MCF 10A (cell line): ENCODE measurements at places on chromosomes 3 and 15. TPM values are rescaled to one million over a fixed set of nuclear protein-coding genes. Genes with fewer than 3 reads are reported as not detected.

GRCh38 chr15:55991802-55992768 is 1.3 kb downstream of the NEDD4 start:
- DNase-seq = no peak

DNA sequence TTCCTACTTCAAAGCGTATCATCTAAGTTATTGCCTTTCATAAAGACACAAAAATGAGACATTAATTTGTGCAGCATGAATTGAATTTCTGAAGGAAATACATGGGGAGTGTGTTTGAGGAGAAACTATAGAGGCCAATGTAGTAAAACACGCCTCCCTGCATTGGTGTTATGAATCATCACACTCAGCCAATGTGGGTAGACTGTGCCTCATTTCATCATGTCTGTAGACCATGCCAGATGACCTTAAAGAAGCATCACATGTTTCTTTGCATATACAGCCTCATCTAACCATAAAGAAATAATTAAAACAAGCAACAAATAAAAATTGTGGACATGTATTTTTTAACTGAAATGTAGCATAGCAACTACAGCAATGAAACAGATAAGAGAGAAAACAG is 486.0 kb upstream of the ADAMTS9 start:
- DNase-seq = peak; percentile 45

DNA sequence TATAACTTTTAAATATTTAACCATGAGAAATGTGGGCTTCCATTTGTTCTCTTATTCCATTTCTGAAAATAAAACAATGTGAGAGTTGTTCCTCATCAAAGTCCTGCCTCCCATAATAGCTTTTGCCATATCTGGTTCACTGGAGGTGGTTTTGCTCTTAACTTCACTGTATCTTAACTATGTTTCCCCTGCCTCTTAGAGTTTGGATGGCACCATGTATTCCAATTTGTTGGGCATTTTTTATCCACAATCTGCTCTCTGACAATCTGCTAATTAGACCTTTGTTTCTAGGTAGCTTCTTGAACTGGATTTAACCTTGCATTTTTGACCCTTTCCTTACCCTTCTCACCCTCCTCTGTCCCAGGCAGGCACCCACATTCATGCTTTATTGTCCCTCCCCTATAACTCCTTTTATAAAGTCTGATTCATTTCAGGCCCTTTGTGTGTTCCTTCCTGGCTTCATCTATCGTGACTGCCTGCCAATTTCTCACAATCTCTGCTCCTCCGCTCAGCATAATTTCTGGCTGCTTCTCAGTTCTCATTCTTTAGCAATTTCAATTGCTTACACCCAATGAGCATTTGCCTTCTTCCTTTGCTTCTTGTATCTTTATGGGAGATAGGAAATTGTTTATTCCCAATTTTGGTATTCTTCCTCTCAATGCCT is 144.2 kb upstream of the ARHGEF26 start:
- peak; percentile 29 for DNase-seq

GRCh38 chr3:45885979-45886705 is at the start of gene CCR9:
Gene CCR9, plus strand, starts transcription at chr3:45886543. Its CDS starts 8,391 bp downstream, at chr3:45894934.
- DNase-seq = no peak

- no peak for DNase-seq
Measured at GRCh38 chr3:49563040-49563578, 8.8 kb downstream of the BSN start.

DNA sequence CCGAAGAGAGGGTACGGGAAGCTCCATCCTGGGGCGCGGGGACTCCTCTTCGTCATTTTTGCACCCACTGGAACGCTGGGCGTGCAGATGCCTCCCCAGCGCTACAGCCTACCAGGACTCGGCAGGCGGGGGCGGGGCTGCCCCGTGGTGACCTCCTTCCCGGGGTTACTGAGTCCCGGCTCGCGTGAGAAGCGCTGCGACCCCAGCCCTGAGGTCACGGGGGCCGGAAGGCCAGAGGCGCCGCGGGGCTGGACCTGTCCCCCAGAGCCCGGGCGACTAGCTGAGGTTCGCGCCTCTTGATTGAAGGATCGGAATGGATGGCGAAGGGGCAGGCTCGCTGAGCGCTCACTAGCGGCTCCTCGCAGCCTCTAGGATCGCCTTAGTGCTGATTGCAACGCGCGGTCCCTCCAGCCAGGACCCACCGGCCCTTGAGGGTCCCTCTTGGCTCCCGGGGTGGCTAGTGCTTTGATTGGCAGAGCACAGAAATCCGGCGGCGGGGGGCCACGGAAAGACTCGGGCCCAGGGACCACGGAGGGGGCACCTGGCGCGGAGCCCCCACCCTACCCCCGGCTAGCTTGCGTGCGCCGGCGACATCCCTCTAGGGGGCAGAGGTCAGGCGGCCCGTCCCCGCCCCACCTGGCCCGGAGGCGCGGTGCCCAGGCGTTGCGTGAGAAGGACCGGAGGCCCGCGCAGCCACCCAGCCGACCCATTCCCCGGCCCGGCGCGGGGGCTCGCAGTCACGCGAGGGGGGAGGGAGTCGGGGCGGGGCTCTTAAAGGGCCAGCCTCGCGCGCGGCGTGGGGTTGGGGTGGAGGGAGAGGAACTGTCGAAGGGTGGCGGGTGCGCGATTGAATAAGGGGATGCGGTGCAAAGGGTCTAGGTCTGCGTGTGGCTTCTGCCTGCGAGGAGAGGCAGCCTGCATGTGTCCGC is 781 bp upstream of the CYP1A1 start:
- DNase-seq = peak; percentile 38

GRCh38 chr3:160018959-160019358 is 30.3 kb downstream of the IL12A start:
- no peak for DNase-seq

ACKR4 gene
- not detected in 2 replicates for total RNA-seq

GXYLT2 gene
- 3.9 and 4.1 TPM in 2 replicates for total RNA-seq
